ENCODE measurements at places on chromosomes 1 and 21.

DNA sequence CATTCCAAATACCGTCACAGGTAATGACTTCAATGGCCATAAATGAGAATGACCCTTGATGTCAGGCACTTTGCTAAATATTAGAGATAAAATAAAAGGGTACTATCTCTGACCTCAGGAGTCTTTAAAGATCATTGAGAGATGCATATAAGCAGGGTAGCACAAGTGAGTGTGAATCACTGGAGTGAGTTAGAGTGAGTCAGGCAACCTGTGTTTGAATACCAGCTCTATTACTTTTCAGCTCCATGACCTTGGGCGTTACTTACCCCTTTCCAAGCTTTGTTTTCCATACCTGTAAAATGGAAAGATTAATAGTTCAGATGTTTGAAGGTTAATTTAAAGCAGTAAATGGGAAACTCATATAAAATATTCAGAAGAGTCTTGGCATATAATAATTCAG lies 1058.0 kb upstream of the ADGRL4 start:
- ATAC-seq, result no peak

DNA sequence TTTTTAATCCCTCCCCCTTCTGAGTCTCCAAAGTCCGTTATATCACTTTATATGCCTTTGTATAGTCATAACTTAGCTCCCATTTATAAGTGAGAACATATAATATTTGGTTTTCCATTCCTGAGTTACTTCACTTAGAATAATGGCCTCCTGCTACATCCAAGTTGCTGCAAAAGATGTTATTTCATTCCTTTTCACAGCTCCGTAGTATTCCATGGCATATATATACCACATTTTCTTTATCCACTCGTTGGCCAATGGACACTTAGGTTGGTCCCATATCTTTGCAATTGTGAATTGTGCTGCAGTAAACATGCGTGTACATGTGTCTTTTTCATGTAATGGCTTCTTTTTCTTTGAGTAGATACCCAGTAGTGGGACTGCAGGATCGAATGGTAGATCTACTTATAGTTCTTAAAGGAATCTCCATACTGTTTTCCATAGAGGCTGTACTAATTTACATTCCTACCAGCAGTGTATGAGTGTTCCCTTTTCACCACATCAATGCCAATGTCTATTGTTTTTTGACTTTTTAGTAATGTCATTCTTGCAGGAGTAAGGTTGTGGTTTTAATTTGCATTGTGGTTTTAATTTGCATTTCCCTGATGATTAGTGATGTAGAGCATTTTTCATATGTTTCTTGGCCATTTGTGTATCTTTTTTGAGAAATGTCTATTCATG lies 12.3 kb downstream of the MAN1C1 start:
- ATAC-seq, result peak; percentile 71

- ATAC-seq, result no peak
Observed at GRCh38 chr21:41861255-41861654, 17.9 kb downstream of the PRDM15 start.

- no peak for ATAC-seq
Observed at GRCh38 chr1:26861889-26862378, 1.0 kb upstream of the SFN start.

DNA sequence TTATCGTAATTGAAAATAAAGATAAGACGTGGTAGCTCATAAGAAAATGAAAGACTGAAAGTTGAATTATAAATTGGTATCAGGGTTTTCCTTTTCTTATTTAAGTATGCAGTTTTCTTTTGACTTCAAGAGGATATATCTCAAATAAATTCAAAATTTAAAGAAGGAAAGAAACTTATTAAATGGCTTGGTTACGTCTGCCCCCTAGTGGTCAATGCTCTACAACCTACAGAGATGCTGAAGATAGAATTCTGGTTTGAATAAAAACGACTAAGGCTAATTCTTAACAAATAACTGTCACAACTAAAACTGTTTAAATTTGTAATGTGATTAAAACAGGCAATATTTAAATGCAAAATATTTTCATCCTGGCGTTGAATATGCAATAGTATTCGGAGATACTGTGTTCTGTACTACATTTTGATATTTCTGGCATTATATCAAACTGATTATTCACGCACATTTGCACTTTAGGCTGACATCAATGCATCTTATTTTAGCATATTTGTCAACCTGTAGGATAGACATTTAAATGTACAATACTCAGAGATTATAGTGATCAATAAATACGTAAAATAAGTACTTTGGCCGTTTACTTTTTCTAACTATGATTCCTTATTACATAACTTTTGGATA lies 26.8 kb downstream of the IFI44 start:
- ATAC-seq, result no peak

- no peak for ATAC-seq
Observed at GRCh38 chr1:201282216-201282615, 1.1 kb upstream of the PKP1 start.

All from activated CD4-positive, CD25-positive, alpha-beta regulatory T cell treated with anti-CD3 and anti-CD28 coated beads, Interleukin-2, amount 50 U/mL, for 24 hours (primary cell).